ENCODE measurements at places on chromosomes 1 and 21. TPM values are rescaled to one million over a fixed set of nuclear protein-coding genes. Genes with fewer than 3 reads are reported as not detected.
A peak's percentile ranks its signal among the peaks of the same experiment; 100 is the strongest.

DNA sequence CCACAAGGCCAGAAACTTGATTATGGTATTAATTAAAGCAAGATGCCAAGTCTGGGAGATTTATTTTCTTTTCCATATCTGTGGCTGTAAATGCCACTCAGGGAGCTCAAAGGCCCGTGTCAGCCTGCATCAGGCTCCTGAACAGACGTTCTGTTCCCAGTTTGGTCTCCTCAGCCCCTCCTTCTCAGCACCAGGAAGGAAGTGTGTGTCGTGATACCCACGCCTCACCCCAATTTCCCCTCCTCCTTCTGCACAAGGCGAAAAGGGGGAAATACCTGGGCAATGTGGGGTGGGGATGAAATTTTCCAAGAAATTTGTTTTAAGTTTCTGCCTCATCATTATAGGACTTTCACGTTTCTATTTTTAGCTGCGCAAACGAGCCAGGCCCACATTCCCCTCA, 112.0 kb downstream of the SYF2 start:
- peaks cover 6% of the 10 kb centered on the region for H3K27me3 ChIP-seq
- DNase-seq: no peak
- no peak overlapping the region for H3K4me3 ChIP-seq
- H3K27ac ChIP-seq: peak overlapping the region; percentile 59
- H3K4me1 ChIP-seq: peaks cover 20% of the 10 kb centered on the region
- H3K36me3 ChIP-seq: no peaks in the 10 kb centered on the region

DNA sequence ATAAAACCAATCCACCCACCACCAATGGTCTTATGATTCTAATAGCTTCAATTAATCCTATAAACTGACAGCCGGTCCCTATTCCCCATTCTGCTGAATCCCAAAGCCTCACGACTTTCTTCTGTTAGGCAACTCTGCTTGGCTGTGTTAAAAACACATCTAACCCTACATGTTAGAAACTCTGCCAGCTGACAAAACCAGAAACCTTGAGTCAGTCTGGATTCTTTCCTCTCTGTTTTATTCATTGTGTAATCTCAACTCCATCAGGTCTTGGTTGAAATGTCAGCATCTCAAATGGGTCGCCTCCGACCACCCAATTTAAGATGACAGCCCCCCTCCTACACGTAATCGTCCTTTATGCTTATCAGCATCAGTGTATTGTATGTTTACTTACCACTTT, 312.1 kb downstream of the DISC1 start:
- no peaks in the 10 kb centered on the region for H3K4me1 ChIP-seq
- H3K36me3 ChIP-seq: no peaks in the 10 kb centered on the region
- H3K27ac ChIP-seq: no peak overlapping the region
- DNase-seq: no peak
- H3K27me3 ChIP-seq: peaks cover 2% of the 10 kb centered on the region

The GJA5 gene
- total RNA-seq: not detected

DNA sequence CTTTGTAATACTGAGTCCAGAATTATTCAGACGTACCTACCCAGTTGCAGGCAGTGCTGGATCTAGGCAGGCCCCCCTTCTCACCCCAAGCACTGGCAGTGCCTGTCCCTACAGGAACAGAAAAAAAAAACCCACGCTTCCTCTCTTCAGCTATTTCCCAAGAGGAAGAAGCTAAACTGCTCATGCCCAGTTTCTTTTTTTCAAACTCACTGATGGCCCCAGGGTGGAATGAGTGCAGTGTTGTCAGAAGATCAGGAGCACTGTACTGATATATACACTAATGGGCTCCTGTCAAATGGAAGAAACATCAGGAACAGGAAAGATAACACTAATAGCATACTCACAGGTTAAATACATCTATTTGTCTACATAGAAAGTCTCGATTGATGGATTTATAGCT, 28.2 kb upstream of the DOCK7 start:
- H3K4me1 ChIP-seq: no peaks in the 10 kb centered on the region
- DNase-seq: no peak
- no peak overlapping the region for H3K4me3 ChIP-seq
- H3K27ac ChIP-seq: no peak overlapping the region
- no peaks in the 10 kb centered on the region for H3K36me3 ChIP-seq
- no peaks in the 10 kb centered on the region for H3K27me3 ChIP-seq

GRCh38 chr1:227915564-227916553, 31.9 kb downstream of the WNT9A start:
- no peak overlapping the region for H3K27ac ChIP-seq
- H3K36me3 ChIP-seq: no peaks in the 10 kb centered on the region
- H3K27me3 ChIP-seq: peaks cover 4% of the 10 kb centered on the region
- no peak for DNase-seq
- H3K4me3 ChIP-seq: no peak overlapping the region

The CASZ1 gene
- 9.9 TPM for total RNA-seq

- no peak for DNase-seq
- peaks cover 10% of the 10 kb centered on the region for H3K4me1 ChIP-seq
- H3K27ac ChIP-seq: no peak overlapping the region
Measured at GRCh38 chr1:170663404-170664092, 383 bp upstream of the PRRX1 start.

The IFNGR2 gene
- total RNA-seq: 16.2 TPM

DNA sequence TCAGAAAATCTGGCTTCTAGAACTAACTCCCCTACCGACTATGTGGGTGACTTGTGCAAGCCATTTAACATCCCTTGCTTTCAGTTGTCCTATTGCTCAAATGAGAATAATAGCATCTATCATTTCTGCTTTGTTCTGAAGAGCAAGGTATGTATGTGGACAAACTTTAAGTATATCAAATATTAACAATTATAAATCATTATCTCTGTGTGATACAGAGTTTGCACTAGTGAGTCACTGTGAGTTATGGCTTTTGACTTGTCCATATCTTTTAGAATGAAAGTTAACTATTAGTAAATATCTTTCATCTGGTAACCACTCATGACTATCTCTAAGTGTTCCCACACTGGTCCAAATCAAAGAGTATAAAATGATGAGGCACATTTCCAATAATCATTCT, 812.9 kb upstream of the ADGRL2 start:
- no peak for DNase-seq
- H3K4me1 ChIP-seq: no peaks in the 10 kb centered on the region
- no peak overlapping the region for H3K4me3 ChIP-seq
- H3K27ac ChIP-seq: no peak overlapping the region
- no peaks in the 10 kb centered on the region for H3K27me3 ChIP-seq

GRCh38 chr1:172561252-172561651, 28.3 kb downstream of the SUCO start:
- no peak for DNase-seq
- H3K4me1 ChIP-seq: peaks cover 4% of the 10 kb centered on the region
- no peaks in the 10 kb centered on the region for H3K27me3 ChIP-seq
- H3K36me3 ChIP-seq: peaks cover 78% of the 10 kb centered on the region
- no peak overlapping the region for H3K27ac ChIP-seq
- no peak overlapping the region for H3K4me3 ChIP-seq

The C1orf167 gene
- not detected for total RNA-seq

All from activated T-helper 2 cell treated with anti-CD3 and anti-CD28 coated beads, Interferon-gamma antibody, Interleukin-2, Interleukin-4, amounts not matched to agents 10 μg/mL and 5 μg/mL and 100 μg/mL, durations not matched to agents 14 hours and 24 hours and 36 hours (primary cell).